ENCODE measurements at places on chromosomes 5 and 9.

- peak; percentile 90 for DNase-seq
These were observed 59.2 kb upstream of the CLINT1 start for GRCh38 chr5:157917899-157918809.

DNA sequence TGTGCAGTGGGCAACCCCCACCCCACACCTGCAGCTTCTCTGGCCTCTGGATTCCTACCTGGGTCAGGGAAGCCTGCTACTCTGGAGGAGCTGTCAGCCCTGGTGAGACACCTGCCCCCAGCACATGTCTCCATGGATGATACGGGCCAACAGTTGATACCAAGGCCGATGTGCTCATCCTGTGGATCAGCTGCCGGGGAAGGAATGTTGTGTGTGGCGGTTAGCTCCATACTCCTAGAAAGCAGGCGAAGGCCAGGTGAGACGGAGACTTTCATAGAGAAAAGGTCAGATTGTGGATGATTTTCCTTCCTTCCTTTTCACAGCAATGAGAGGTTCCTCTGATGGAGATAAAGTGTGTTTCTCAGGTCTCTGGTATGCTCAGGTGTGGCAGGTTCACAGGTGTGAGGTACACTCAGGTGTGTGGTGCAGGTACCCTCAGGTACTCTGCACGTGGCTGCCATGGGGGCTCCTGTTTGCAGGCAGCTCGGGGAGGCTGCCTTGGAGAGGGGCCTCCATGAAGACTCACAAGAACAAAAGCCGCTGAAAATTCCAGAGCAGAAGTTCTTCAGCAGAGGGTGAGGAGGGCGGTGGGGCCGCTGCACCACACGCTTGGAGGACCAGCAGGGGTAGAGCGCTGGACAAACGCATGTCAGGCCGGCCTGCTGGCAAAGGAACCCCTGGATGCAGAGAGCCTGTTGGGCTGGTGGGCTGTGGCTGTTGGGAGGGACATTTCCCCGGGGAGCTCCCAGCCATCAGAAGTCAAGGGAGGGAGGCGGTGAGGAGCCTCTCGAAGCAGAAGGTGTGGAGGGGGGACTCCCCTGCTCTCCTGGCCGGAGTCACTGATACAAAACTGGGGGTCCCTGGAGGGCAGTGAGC lies 5.1 kb upstream of the AHRR start:
- DNase-seq, result no peak

- DNase-seq, result no peak
These were observed 16.5 kb downstream of the DNAJA1 start for GRCh38 chr9:33041432-33042188.

DNA sequence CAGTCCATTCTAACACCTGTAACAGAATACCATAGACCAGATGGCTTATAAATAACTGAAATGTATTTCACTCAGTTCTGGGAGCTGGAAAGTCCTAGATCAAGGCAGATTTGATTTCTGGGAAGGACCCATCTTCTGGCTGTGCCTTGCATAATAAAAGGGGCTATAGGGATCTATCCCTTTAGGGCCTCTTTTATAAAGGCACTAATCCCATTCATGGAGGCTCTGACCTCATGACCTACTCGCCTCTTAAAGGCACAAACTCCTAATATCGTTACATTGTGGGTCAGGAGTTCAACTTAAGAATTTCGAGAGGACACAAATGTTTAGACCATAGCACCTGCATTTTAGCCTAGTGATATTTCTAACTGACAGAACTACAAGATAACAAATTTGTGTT lies 619.0 kb downstream of the CDH18 start:
- DNase-seq, result no peak

GRCh38 chr9:132637351-132637750 lies 32.4 kb downstream of the DDX31 start:
- no peak for DNase-seq

All from fibroblast of skin of right biceps (primary cell).